Foreskin keratinocyte (primary cell): ENCODE measurements at places on chromosomes 16 and 17. TPM values are rescaled to one million over a fixed set of nuclear protein-coding genes. Genes with fewer than 3 reads are reported as not detected.

Gene SOX8
- not detected in 2 replicates for total RNA-seq

DNA sequence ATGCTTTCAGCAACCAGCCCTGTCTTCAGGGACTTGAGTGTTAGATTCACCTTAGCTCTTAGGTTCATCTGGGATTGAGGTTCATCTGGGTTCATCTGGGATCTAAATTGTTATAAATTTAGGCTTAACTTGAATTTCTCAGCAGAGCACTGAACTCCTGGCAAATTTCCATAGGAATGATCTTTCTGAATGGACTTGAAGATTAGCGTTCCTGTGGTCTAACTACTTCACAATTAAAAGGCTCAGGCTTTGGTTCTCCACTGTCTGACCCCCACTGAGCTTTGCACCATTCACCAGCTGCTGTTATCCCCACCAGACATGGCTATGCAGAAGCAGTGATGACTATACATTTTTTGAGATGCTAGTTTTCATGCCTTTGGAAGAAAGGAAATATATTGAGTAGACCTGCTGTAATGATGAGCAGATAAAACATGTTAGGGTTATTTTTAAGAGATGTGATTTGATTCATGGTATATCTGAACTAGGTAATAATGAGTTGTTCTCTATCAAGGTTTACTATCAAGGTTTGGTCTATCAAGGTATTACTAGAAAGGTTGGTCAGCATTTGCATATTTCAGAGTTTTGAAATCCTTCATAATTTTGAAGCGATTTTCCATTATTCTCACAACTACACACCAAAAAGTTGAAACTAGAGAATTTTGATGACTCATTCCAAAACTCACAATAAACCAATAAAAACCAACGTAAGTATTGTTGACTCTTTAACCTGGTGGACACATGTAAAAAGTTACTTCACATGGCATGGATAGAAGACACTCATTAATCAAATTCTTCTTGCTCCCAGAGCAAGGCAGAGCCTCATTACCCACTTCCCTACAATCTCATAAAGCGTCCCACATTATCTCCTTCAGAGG, 71.7 kb downstream of the SNX11 start:
- no peak for DNase-seq

GRCh38 chr16:67441907-67442306, 11.0 kb downstream of the HSD11B2 start:
- no peak for DNase-seq

- peak; percentile 32 for DNase-seq
These were observed 30.7 kb upstream of the MYO18A start for GRCh38 chr17:29210879-29211278.

DNA sequence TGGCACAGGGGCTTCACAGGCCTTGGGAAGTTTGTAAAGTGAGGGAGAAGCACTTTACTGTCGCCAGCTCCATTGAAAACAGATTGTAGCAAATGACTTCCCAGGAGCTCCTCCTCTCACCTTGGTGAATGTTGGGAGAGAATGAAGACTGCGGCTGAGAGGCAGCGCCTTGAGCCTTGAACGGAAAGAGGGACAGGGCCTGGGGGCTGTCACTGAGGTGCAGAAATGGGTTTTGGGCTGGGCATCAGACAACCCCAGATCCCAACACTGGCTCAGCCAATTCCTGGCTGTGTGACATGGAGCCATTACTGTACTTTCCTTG, 603 bp upstream of the MRTFB start:
- no peak for DNase-seq

DNA sequence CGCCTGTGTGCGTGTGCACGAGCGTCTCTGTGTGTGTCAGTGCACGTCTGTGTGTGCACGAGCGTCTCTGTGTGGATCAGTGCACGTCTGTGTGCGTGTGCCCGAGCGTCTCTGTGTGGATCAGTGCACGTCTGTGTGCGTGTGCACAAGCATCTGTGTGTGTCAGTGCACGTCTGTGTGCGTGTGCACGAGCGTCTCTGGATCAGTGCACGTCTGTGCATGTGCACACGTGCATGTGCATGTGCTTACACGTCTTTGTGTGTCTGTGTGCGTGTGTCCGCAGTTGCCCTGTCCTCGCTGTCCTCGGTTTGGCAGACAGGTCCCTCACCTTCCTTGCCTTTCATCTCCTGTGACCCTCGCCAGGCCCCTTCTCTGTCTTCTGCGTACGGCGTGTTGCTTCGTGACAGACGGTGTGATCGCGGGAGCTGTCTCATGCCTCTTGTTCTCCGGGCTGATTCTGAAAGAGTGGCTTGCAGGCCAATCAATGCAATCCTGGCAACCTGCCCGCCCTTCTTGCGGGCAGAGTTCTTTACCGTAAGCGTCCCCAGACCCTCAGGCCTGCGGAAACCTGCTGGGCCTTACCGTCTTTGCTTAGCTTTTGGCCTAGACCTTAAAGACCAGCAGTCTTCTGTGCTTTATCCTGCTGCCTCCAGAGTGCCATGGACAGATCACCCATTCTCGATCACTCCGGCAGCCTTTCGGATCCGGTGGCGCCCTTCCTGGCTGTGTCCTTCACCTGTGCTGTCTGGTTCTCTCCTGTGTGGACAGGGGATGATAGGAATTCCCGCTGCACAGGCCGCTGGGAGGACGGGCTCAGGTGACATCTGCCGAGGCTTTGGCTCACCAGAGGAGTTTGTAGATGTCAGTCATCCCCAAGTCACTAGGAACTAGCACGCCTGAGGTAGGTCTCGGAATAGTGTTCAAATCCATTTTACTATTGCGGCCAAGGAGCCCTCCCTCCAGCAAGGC, 18.5 kb downstream of the MLYCD start:
- DNase-seq = no peak

DNA sequence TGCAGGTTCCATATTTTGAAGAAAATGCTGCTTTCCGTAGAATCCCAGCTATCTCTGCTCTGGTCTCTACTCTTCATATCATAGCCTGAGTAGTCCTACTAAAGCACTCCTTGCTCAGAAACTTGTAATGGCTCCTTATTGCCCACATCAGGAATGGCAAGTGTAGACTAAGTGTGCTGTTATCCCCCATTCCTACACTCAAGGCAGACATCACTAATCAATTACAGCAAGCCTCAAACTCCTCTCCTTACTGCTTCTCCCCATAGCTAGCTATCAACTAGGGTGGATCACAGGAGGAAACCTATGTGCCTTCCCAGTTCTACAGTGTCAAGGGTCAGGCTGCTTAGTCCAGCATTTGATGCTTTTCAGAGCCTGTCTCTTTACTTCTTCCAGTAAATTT, 163.4 kb downstream of the HAPSTR1 start:
- no peak for DNase-seq

GRCh38 chr16:30996324-30996984, 11.4 kb downstream of the HSD3B7 start:
- DNase-seq = no peak

- DNase-seq = no peak
These were observed 27.7 kb downstream of the USP7 start for GRCh38 chr16:8935989-8936388.
